Large intestine (tissue), 12 donors: ENCODE measurements at places on chromosomes 13 and 19.

- DNase-seq: no peak
Observed at GRCh38 chr19:49318296-49318695, 6.7 kb downstream of the SLC6A16 start.

DNA sequence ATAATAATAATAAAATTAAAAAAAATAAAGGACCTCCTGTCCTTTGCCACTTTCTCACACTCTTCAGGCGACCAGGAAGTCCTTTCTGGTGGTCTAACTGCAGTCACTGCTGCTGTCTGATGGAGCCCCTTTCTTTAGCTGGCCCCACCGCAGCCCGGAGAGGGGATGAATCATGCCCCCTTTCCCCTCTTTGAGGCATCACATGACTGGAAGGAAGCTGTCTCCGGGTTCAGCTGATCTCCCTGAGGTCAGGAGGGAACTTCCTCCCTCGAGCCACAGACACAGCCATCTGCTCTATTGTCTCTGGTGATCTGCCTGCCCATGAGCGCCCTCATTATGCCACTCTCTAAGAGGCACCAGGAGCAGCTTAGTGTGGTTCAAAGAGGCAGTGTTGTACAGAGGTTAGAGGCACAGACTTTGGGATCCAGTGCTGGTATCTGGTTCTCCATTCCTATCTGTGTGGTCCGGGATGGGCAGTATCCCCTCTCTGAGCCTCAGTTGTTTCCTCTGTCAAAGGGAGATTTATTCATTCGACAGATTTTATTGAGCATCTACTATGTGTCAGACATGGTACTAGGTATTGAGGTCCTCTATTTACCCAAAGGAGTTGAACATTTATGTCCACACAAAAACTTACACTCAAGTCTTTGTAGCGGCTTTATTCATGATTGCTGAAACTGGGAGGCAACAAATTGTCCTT, 30.0 kb downstream of the VAV1 start:
- DNase-seq: no peak

GRCh38 chr19:18274781-18275356, 617 bp upstream of the IQCN start:
- DNase-seq: peak; percentile 96

GRCh38 chr13:62250501-62251201, 835.0 kb upstream of the PCDH20 start:
- DNase-seq: no peak

- no peak for DNase-seq
Observed at GRCh38 chr19:56727677-56728076, 56.1 kb upstream of the ZNF835 start.

- no peak for DNase-seq
Observed at GRCh38 chr19:35349614-35350521, 2.2 kb downstream of the FFAR1 start.

DNA sequence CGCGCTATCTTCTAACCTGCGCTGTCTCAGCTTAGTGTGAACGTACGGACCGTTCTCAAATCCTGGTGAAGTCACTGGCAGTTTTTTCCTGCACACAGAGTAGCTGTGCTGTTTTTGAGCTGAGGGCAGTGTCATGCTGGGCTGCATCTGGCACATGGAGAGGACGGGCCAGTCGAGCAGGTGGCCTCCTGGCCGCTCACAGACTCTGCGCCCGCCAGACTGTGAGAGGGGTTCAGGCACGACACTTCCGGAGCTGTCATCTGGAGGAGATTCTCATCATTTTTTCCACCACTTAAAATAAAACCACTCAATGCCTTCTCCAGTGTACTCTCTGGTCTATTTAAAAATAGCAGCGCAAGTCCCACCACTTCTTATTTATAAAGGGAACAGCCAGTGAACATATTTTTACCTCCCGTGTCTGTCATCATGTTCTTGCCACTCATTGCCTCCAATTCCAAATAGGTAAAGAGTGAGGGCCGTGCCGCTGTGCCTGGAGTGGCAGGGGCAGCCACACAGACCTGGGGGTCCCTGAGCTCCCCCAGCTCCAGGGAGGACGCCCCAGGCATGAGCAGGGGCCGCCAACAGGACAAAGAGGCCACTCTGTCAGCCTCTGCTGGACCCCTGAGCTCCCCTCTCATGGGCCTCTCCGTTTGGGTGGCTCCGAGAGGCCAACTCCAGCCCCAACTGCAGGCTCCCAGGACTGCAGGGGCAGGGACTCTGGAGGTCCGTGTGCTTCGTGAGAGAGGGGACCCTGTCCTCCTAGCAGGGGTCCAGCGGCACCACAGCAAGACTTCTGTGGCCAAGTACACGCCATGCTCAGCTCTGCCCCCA, 36.9 kb upstream of the GRTP1 start:
- DNase-seq: no peak

DNA sequence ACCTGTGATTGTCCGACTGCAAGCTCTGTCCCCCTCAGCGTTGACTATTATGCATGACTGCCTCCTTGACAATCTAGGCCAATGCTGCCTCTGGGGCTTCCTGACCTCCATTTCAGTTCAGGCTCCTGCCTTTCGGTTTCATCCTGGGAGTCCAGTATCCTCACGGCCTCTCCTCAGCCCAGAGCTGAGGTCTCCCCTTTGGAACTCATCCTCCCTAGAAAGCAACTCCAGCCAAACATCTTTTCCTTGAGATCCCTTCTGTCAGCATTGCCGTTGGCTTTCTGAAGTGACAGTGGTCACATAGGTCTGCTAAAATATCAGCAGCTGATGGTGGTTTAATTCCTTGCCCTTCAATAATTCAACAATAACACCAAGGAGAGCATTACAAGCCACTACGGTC, 519.1 kb upstream of the NBEA start:
- no peak for DNase-seq

- no peak for DNase-seq
Observed at GRCh38 chr13:51045451-51045850, 65.6 kb downstream of the C13orf42 start.

GRCh38 chr19:31538879-31539278, 189.6 kb upstream of the TSHZ3 start:
- DNase-seq: no peak
